Colonic mucosa (tissue), 4 donors: ENCODE measurements at places on chromosomes 5 and 9.

DNA sequence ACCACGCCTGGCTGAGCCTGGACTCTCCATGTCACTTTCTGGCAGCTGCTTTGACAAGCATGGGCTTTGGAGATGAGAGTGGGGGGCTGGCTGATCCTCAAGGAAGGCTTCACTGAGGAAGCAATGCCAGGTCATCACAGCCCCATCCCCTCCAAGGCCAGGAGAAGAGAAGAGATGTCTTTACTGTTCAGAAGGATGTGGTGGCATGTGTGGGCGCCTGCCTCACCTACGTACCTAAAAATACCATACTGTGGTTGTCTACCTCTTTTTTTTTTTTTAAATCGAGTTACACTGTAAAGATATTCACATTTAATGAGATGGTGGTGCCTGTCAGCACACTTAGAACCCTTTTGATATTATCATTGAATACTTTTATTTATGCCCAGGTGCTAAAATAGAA, 26.4 kb upstream of the CTNNA1 start:
- H3K4me1 ChIP-seq, result no peaks in the 10 kb centered on the region
- no peaks in the 10 kb centered on the region for H3K36me3 ChIP-seq
- H3K27me3 ChIP-seq, result no peaks in the 10 kb centered on the region
- no peak for DNase-seq
- no peak overlapping the region for H3K4me3 ChIP-seq
- no peak overlapping the region for H3K27ac ChIP-seq

- H3K27me3 ChIP-seq, result no peaks in the 10 kb centered on the region
- no peaks in the 10 kb centered on the region for H3K4me1 ChIP-seq
- no peaks in the 10 kb centered on the region for H3K36me3 ChIP-seq
- H3K4me3 ChIP-seq, result no peak overlapping the region
Measured at GRCh38 chr9:20188616-20189369, 400.0 kb upstream of the SLC24A2 start.

GRCh38 chr9:89277454-89277853, 33.5 kb upstream of the CKS2 start:
- no peaks in the 10 kb centered on the region for H3K36me3 ChIP-seq
- no peaks in the 10 kb centered on the region for H3K27me3 ChIP-seq
- H3K27ac ChIP-seq, result no peak overlapping the region
- DNase-seq, result no peak
- H3K4me1 ChIP-seq, result no peaks in the 10 kb centered on the region

GRCh38 chr9:89498852-89499480, 1.1 kb upstream of the SEMA4D start:
- peak overlapping the region; percentile 55 for H3K27ac ChIP-seq
- H3K4me1 ChIP-seq, result no peaks in the 10 kb centered on the region
- H3K36me3 ChIP-seq, result no peaks in the 10 kb centered on the region
- H3K27me3 ChIP-seq, result no peaks in the 10 kb centered on the region

DNA sequence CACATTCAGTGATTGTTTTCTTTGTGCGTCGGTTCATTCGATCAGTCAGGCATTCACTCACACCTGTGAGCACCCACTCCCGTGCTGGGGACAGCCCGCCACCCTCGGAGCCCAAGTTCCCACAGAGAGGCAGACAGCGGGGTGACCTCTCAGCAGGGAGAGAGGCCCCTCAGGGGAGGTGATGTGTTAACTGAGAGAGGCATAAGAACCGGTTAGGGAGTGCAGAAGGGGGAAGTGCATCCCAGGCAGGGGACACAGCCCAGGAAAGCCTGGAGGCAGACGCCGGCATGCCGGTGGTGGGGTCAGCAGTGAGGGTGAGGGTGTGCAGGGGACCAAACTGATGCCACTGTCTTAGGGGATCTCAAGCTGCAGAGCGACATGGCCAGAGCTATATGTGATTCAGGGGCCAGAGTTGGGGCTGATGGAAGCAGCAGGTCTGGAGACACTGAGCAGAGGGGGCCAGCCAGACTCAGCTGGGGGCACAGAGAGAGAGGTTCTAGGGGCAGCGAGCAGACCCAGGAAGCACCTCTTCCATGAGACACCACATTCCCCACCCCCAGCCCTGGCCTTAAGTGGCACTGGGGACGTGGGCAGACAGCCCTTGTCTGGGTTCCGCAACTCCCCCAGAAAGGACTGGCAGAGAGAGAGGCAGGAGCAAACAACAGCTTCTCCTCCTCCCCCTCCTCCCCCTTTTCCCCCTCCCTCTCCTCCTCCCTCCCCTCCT, 35.9 kb downstream of the HK3 start:
- no peaks in the 10 kb centered on the region for H3K36me3 ChIP-seq
- H3K27me3 ChIP-seq, result peaks cover 8% of the 10 kb centered on the region
- no peak overlapping the region for H3K4me3 ChIP-seq
- H3K4me1 ChIP-seq, result no peaks in the 10 kb centered on the region
- no peak for DNase-seq
